COR-L47 (cell line): ENCODE measurements at places on chromosomes 16 and 17.

GRCh38 chr17:45022288-45022648 lies 29.2 kb downstream of the DCAKD start:
- DNase-seq, result no peak

- DNase-seq, result no peak
These were observed 782.9 kb upstream of the SOX9 start for GRCh38 chr17:71337938-71338337.

- DNase-seq, result no peak
These were observed 3.6 kb downstream of the SOX9 start for GRCh38 chr17:72124438-72124775.

DNA sequence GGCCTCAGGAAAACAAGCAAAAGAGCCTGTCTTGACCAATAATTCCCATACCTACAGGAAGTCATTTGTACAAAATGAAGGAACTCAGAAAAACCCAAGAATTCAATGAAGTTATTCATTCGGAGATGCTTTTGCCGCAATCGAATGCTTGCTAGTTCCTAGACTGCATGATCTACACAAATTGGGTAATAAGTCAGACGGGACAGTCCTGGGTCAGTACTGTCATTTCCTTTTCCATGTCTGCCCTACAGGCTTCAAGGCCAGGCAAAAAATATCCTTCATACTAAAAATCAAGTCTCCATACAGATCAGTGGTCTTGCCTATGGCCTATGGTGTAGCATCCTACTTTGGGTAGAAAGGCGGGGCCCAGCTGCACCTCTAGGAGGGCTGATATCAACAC lies 71.4 kb downstream of the CFDP1 start:
- DNase-seq, result no peak

- no peak for DNase-seq
These were observed 16.9 kb downstream of the KNOP1 start for GRCh38 chr16:19701091-19701490.

DNA sequence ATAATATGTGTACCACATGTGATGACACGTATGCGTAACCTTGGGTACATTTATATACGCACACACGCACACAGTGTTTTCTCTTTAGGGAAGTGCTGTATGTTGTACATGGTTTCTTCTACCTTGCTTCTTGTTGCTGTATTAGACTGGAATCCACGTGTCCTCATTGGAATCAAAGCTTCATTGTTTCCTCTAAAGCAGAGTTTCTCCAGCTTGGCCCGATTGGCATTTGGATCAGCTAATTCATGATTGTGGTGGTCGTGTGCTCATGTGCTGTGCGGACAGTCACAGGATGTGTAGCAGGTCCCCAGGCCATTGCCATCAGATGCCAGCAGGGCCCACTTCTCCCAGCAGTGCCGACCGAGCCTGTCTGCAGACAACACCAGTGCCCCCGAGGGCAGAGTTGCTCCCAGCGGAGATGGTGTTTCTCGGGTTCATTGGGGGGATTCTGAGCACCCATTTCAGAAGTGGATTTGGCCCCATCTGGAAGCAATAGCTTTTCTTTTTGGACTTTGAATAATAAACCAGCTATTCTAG lies 148.4 kb downstream of the RPTOR start:
- no peak for DNase-seq

- DNase-seq, result no peak
These were observed 159.6 kb downstream of the HAPSTR1 start for GRCh38 chr16:9251026-9251425.

DNA sequence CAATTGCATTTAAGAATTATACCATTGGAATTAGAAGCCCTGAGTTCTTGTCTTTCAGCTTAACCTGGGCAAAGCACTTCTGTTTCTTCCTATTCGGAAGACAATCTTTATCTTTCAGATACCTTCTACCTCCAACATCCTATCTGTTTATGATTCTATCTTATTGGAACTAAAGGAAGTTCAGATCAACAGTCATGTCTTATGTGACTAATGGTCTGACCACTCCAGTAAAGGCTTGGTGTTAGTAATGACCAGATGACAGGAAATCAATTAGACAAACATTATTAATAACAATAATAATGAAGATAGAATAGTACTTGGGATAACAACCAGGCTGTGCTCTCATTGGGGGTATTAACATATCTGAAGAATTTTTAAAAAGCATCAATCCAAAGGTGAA lies 11.3 kb downstream of the HS3ST3A1 start:
- DNase-seq, result no peak

DNA sequence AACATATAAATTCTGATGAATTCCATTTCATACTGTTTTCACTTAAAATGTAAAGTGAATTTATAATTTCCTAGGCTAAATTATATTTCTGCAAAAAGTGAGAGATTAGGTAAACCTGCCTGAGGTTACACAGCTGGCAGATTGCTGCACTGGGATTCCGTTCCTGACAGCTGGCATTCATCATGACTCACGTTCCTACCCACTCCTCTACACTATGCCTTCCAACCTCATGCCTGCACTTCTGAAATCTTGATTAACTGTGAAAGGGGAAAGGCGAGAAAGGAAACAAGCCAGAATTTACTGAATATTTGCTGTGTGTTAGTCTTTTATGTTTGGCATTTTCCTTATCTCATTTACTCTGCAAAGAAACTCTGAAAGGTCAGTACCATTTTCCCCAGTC lies 73.3 kb upstream of the MON1B start:
- DNase-seq, result no peak

DNA sequence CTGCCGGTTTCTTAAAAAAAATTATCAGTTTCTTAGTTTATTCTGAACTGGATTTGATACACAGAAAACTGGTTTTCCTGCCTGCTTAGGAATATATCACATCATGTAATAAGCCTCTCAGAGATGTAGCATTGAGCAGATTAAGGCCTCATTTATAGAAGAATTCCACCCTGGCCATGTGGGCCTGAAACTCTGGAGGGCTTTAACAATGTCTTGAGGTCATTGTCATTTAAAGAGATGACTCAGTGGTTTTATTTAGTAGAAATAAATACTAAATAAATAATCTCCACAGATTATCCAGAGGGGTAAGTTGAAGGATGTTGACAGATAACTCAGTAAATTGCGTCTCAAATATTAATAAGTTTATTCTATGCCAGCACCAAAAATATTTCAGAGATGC lies 56.9 kb downstream of the PRKCA start:
- no peak for DNase-seq

DNA sequence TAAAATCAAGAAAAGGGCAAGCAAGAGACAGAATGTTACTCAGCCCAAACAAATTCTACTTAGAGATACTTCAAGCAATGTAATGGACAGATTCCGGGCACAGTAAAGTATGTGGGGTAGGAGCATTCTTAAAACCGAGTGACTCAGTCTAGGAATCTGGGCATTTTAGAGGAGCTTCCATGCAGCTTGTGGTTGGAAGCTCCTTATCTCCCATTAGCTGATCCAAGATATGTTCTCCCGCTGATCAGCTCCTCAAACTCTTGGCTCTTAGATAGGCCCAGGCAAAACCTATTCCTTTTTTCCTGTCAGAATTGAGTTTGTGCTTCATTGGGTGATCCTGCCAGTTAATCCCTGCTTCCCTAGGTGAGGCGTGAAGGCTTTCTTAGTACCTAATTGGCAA lies 303.3 kb downstream of the CEP112 start:
- no peak for DNase-seq

DNA sequence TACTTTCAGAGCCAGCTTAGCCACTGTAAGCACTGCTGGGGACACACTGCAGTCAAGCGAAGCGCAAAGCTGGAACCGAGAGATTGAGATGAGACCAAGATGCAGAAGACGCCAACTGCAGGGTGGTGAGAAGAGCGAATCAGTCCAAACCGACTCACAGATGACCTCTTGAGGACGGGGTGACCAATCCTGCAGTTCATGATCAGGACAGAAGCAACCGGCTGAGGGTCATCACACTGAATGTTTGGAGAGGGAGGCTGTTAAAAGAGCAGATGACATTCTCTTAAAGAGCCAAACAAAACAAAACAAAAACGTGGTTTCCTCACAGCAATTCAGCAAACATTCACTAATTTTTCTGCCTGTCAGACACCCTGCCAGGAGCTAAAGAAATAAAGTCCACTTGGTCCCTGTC lies 8.5 kb downstream of the HASPIN start:
- DNase-seq, result no peak

- no peak for DNase-seq
These were observed 43.7 kb upstream of the TAOK1 start for GRCh38 chr17:29346462-29346861.

DNA sequence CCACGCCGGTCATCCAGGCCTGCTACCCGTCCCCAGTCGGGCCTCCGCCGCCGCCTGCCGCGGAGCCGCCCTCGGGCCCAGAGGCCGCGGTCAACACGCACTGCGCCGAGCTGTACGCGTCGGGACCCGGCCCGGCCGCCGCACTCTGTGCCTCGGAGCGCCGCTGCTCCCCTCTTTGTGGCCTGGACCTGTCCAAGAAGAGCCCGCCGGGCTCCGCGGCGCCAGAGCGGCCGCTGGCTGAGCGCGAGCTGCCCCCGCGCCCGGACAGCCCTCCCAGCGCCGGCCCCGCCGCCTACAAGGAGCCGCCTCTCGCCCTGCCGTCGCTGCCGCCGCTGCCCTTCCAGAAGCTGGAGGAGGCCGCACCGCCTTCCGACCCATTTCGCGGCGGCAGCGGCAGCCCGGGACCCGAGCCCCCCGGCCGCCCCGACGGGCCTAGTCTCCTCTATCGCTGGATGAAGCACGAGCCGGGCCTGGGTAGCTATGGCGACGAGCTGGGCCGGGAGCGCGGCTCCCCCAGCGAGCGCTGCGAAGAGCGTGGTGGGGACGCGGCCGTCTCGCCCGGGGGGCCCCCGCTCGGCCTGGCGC lies 2.4 kb downstream of the HIC1 start:
- no peak for DNase-seq

DNA sequence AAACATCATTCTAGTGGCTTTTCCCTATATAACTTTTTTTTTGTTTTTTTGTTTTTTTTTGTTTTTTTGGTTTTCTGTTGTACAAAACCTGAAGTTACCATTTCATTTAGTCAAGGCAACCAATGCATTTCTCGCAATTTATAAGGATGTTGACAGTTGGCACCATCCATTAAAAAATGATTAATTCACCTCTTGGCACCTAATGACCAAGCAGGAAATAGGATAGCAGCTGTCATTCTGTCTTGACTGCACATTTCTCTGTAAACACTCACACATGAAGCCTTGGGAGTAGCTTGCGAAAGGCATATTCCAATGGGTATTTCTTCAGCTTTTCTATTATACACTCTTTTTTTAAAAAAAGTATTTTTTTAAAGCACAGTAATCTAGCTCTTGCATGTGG lies 77.5 kb downstream of the SYCE1L start:
- DNase-seq, result no peak
